COR-L47 (cell line): ENCODE measurements at places on chromosomes 1 and 21.

- DNase-seq = no peak
Measured at GRCh38 chr1:195580988-195581387, 1027.3 kb downstream of the KCNT2 start.

GRCh38 chr1:156476501-156477298, 23.9 kb downstream of the MEF2D start:
- DNase-seq = no peak

- no peak for DNase-seq
Measured at GRCh38 chr1:159040206-159040605, 30.5 kb downstream of the IFI16 start.

GRCh38 chr1:26696654-26697430, 1.0 kb downstream of the ARID1A start:
- DNase-seq = no peak

DNA sequence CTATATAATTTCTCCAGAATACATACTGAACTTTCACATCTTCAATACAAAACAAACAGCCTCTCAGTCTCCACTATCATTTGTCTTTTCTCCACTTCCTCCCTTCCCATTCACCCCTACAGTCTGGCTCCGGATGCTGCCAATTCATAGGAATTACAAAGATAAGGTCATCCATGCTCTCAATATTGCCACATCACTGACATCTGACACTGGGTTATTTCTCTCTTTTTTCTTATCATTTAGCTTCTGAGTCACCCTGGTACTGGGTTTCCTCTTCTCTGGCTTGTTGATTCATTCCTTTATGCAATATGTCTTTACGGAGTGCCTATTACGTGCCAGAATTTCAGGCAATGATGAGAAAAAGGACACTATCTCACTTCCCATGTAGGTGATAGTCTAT, 3.1 kb upstream of the SH3BP5L start:
- DNase-seq = no peak

DNA sequence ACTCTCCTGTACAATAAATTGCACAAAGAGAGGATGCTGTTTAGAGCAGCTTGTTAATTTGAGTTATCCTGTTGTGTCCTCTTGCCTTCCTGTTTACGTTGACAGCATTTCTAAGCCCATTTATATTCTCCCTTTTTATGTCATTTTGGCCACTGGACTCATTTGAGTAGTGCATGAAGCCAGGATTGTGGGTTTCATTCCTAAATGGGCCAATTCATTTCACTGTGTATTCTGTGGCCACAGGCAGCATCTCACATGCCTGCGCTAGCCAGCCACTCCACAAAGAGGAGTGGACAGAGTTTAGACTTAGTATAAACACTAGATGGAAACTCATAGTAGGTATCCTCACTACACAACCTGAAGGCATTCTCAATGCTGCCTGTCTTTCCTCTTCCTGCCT, 73.4 kb downstream of the DTL start:
- DNase-seq = no peak

GRCh38 chr1:14909273-14909672, 244.3 kb upstream of the TMEM51 start:
- DNase-seq = no peak

DNA sequence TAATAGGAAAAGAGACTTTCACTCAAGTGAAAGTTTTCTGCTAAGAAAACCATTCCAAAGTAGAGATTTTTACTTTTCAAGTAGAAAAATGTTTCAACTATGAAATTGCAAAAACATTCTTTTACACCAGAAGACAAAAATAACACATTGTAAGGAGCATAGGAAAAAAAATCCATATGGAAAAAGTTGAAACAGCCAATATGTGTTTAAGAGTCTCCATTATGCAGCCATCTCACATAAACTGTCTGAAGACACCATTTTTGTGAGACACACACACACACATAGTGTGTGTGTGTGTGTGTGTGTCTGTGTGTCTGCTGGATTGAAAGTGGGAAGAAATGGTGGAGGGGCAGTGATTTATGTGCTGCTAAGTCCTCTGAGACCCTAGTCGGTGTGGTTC, 162.1 kb downstream of the HHAT start:
- no peak for DNase-seq

- DNase-seq = no peak
Measured at GRCh38 chr1:233442026-233442780, 114.7 kb downstream of the MAP3K21 start.

GRCh38 chr1:220717800-220718640, 27.9 kb downstream of the C1orf115 start:
- DNase-seq = no peak

GRCh38 chr1:167244244-167244643, 23.6 kb downstream of the POU2F1 start:
- no peak for DNase-seq

GRCh38 chr1:11563560-11564069, 84.7 kb downstream of the DISP3 start:
- peak; percentile 10 for DNase-seq

DNA sequence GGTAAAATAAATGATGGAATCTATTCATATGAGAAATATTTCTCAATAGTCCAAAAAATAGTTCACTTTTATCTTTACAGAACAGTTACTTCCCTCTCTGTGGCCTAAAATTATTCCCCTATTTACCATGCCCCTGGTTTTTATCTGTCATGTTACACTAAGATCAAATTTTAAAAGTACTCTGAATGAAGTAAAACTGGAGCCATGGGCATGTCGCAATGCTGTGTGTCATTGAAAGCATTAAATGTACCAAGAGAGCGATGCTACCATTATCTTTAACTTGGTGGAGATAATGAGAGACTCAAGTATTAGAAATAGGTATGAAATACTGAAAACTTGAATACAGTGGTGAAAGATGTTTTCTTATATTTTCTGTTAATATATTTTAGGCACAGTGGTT, 146.2 kb downstream of the KCNT2 start:
- no peak for DNase-seq

- no peak for DNase-seq
Measured at GRCh38 chr1:65196926-65197325, 48.9 kb downstream of the AK4 start.

DNA sequence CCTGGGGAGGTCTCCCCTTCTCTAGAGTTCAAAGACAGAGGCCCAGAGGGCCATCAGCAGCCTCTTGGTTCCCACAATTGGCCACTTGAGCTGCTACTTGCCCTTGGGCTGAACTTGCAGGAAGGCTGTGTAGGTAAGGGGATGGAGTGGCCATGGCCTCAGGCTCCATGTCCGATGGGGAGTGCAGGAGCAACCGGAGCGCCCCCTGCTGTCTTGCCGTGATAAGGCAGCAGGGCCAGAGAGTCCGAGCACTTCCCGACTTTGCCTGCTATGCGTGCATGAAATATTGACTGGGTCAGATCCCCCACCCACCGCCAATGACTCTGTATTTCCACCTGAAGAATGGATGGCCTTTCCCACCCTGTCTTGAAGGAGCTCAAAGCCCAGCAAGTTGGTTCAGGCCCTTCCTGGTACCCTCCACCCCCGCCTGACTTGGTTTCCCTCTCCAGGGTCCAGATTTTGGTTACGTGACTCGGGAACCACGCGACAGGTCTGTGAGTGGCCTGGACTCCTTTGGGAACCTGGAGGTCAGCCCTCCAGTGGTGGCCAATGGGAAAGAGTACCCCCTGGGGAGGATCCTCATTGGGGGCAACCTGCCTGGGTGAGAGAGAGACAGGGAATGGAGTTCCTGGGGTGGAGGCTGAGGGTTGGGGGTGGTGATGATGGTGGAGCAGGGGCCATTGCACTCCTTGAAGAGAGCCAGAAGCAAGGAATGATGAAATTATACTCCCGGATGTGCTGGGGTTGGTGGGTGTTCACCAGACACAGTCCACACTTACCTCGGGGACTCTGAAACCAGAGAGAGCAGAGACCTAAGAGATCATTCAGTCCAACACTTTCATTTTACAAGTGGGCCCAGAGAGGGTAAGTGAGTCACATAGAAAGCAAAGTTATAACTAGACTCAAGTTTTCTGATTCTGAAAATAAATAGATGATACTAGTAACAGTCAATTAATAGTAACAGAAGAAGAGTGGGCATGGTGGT, 25.6 kb downstream of the PADI3 start:
- DNase-seq = peak; percentile 13

- DNase-seq = no peak
Measured at GRCh38 chr1:156854634-156855033, 4.3 kb downstream of the INSRR start.

DNA sequence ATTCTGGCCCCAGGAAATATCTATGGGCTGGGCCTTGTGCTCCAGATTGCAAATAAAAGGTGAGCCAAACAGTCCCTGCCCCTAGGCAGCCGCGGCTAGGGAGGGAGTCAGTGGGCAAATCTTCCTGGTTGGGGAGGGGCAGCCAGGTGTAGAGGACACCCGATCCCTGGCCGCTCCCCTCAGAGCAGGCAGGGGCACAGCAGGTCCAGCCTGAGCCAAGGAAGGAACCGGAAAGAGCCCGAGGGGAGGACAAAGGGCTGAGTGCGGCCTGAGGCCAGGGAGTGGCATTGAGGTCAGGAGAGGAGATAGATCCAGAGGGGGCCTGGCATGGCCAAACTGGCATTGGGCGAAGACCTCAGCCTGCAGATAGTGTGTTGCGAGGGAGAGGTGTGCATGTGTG, 36.6 kb upstream of the ARF1 start:
- no peak for DNase-seq

DNA sequence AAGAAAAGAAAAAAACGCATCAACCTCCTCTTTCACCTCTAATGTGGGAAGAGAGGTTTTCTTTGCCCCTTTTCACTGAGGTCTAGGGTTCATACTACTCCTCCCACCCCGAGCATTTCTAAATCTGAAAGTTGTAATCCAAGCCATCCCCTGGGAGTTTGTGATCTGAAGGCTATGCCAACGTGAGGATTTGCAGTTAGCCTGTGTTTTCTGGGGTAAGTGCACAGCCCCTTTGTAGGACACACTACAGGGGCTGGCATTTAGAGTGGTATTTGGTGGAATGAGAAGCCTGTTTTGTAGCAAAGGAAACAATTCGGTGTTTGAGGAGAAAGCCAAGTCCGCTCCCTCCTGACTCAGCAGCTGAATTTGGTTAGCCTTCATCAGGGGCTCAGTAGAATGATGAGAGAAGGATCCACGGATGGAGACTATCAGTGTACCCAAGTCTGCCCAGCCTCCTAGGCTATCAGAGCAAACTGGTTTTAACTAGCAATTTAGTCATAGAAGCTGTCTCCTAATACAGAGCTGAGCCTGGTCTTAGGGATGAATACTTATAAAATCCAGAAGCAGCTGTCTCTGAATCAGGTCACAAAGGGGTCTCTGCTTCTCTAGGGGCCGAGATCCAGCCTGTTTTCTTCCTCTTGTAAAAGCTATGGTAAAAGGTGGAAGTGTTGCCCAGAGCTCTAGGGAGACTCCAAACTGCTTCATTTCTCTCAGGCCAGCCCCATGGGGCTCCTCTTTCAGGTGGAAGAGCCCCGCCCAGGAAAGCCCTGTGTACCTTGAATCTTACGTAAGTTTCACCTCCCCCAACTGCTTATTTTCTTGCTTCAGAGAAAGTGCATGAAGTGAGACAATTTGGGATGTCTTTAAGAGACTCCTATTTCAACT, 2.1 kb downstream of the PCP4L1 start:
- no peak for DNase-seq

- no peak for DNase-seq
Measured at GRCh38 chr1:94660994-94661393, 119.4 kb upstream of the F3 start.

DNA sequence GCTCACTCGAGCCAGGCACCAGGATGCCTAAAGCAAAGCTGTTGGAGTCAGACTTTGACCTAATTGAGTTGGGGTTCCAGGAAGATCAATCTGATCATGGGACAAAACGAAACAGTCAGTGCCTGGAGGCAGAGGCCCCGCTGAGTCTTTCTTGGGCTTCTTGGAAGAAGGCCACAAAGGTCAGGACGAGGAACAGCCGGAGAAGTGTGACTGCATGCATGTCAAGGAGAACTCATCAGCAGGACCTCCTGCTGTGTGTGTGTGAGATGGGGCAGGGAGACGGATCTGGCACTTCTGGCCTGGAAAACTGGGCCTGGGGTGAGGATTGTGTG, 190.8 kb downstream of the CAMTA1 start:
- DNase-seq = no peak

DNA sequence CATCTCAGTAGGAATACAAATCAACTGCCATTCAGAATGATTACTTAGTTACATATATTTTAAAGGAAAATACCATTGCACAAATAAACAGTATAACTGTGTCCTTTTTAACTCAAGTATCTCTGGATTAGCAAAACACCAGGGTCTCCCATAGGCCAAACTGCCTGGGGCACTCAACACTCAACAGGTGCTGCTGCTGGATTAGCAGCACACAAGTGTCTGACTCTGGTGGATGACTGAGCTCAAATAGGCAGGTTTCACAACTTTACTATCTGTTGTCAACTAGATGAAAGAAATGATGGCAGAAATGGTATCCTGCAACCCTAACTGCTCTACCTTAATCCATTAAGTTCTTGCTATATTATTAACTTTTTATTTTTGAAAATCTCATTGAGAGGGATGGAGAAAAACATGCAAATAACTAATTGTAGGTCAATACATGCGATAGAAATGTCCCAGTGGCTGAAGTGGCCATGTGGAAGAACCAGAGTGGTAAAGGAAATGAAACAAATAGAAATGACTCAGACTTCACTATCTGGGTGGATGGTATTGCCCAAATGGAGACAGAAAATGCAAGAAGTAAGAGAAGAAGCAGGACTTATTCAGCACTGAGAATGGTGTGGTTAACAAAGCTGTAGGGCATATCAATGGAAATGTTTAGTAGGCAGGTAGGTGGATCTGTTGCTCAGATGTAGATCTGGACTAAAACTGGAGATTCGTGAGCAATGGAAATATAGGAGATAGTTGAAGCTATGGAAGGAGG, 90.8 kb upstream of the CCDC190 start:
- DNase-seq = no peak

GRCh38 chr1:4268262-4268888, 368.3 kb upstream of the C1orf174 start:
- no peak for DNase-seq

DNA sequence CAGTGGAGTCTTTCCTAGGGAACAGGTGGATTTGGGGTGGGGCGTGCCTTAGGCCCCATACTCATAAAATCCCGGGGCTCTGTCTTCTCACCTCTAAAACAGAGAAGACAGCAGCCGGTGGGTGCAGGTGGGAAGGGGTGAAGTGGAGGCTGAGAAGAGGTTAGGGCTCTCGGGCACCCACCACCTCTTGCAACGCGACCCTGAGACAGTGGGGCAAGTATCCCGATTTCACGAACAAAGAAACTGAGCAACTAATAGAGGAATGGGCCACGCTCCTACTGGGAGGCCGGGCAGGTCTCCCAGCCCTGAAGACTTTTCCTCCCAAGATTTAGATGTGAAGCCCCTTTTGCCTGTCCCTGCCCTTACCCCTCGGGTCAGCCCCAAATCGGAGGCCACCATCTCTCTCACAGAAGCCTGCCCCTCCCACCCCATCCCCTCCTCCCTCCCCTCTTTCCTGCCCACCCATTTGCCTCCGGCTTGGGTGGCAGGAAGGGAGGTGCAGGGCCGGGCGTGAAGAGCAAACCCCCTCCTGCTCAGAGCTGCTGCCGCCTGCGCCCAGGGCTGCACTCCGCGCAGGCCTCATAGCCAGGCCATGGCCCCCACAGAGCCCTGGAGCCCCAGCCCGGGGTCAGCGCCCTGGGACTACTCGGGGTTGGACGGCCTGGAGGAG, at the start of gene GPR25:
Gene GPR25, plus strand, starts transcription at position 536 of the 670 bp plus-strand sequence. Its CDS starts 57 bp downstream, at position 593.
- DNase-seq = no peak

- DNase-seq = peak; percentile 64
Measured at GRCh38 chr1:112369392-112370285, 26.4 kb upstream of the CTTNBP2NL start.
